Right ventricle myocardium superior (tissue), 1 donor: ENCODE measurements at places on chromosomes 7 and 10. TPM values are rescaled to one million over a fixed set of nuclear protein-coding genes. Genes with fewer than 3 reads are reported as not detected.

GRCh38 chr10:209357-209756, 74.1 kb downstream of the ZMYND11 start:
- no peak for DNase-seq

DNA sequence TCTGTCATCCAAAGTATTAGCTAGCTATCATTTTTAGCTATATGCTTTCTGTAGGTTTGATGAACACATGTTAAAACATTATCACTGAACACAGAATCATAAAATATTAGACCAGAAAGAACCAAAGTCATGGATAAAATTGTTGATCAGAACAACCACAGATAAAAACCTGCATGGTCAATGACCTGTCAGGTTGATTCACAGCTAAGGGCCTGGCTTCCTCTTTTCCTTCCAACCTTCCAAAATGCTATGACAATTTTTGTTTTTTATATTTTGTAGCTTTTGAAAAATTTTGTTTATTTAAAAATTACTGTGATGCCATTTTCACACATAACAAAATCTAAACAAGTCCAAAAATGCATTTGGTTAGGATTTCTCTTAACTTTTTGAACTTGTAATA, 444.4 kb upstream of the CHRM2 start:
- DNase-seq, result no peak

GRCh38 chr7:151813997-151814396, 62.9 kb downstream of the PRKAG2 start:
- no peak for DNase-seq

- DNase-seq, result no peak
Observed at GRCh38 chr10:107686095-107686494, 521.6 kb upstream of the SORCS1 start.

DNA sequence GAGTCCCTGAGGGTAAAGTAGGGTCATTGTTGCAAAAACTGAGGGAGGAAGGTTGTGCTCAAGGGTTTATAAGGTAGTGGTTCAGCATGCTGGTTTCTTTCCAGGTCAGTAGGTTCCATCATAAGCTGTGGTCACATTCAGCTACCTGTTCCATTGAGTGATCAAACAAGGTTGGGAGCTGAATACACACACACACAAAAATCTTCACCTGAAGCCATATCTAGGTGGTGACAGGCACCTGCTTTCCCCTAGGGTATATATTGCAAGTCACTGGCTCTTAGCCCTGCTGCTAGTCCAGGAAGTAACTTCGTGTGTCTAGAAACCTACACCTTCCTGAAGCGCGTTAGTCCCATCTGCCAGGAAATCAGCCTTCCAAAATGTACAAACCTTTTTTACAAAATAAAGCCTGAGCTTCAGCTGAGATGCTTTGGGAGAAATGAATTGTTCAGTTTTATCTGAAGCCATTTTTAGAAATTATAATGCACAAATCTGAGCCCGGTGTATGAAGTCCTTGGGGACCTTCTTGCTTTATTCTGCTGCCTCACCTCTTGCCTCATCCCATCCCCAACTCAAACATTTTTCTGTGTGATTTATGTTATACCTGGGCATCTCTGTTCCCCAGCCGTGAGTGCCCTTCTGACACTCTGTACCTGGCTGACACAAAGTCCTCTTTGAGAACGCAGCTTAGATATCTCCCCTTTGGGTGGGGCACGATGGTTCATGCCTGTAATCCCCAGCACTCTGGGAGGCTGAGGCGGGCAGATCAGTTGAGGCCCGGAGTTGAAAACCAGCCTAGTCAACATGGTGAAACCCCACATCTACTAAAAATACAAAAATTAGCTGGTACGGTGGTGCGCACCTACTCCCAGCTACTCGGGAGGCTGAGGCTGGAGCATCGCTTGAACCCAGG, 10.6 kb upstream of the LAMTOR4 start:
- DNase-seq, result no peak

- DNase-seq, result no peak
Observed at GRCh38 chr7:123271856-123272255, 72.1 kb upstream of the SLC13A1 start.

- no peak for DNase-seq
Observed at GRCh38 chr10:598415-599170, 90.9 kb downstream of the DIP2C start.

DNA sequence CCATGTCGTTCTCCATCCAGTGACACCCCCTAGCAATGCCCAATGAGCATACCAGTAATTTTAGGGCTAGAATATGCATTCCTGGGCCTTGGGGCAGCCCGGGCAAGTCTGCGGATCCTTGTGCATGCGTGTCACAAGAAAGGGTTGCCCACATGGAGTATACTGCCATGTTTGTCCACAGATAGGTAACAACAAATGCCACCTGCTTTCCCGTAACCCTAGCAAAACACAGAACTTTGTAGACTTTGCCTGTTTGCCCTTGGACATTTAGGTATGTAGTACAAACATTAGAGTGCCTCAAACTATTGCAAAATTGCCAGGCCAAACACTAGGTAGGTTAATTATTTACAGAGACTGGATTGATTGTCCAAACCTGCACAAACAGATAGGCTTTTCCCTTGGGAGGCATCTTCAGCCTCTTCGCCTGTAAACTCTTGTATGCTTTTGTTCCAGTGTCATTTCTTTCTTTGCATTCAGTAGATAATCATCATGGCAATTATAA, 117.0 kb downstream of the ADCY1 start:
- no peak for DNase-seq

DNA sequence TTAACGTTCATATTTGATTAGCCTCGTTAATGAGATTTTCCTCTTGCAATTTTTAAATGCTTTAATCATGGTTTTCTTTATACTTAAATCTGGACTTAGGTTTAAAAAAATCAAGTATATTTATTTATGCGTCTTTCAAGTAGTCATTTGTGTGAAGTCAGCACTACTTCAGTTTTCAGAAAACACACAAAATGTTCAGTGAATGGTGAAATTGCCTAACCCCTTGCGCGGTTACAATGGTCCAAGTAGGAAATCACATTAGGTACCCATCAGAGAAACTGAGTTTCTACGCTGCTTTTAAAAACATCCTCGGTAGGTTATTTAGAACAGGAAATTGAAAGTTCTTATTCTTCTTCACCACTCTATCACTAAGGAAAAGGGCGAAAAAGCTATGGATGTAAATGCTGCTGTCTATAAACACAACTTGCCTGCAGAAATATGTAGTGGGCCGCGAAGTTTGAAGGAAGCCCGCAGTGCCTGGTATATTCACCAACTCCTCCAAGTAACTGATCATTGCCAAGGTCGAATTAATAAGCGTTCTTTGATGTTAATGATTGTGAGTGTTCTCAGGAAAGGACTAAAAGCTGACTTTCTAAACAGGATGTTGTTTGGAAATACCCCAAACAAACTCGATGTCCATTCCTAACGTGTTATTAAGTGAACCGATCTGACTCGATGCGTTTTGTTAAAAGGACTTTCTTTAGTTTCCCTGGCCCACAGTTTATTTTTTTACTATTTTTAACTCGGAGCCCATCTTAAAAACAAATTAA, 1.0 kb downstream of the SYPL1 start:
- no peak for DNase-seq

GRCh38 chr7:115491744-115492380, 538.7 kb downstream of the TFEC start:
- no peak for DNase-seq

- DNase-seq, result no peak
Observed at GRCh38 chr10:69632516-69633199, 2.6 kb downstream of the FAM241B start.

GRCh38 chr10:20998036-20998435, 100.9 kb upstream of the NEBL start:
- no peak for DNase-seq

BLNK gene
- 0.73 TPM for total RNA-seq

CALCR gene
- total RNA-seq, result 0.05 TPM

PPP1R17 gene
- total RNA-seq, result not detected

CD36 gene
- 1,239 TPM for total RNA-seq

NUTM2B gene
- 1.2 TPM for total RNA-seq

INHBA gene
- 1.9 TPM for total RNA-seq

HTRA1 gene
- 40.9 TPM for total RNA-seq

ZMIZ1 gene
- total RNA-seq, result 44.8 TPM

GOLGA7B gene
- 0.11 TPM for total RNA-seq
